CD4-positive, alpha-beta T cell treated with Interleukin-6 for 4 hours (primary cell): ENCODE measurements at places on chromosomes 16 and 17.

GRCh38 chr16:20300312-20301097 lies 26.8 kb downstream of the GP2 start:
- DNase-seq: peak; percentile 2

- no peak for DNase-seq
Observed at GRCh38 chr17:3917391-3917931, 1.2 kb upstream of the P2RX1 start.

GRCh38 chr17:63525190-63525946 lies 2.2 kb downstream of the KCNH6 start:
- DNase-seq: no peak

- DNase-seq: no peak
Observed at GRCh38 chr16:51876934-51877333, 670.0 kb downstream of the TOX3 start.

DNA sequence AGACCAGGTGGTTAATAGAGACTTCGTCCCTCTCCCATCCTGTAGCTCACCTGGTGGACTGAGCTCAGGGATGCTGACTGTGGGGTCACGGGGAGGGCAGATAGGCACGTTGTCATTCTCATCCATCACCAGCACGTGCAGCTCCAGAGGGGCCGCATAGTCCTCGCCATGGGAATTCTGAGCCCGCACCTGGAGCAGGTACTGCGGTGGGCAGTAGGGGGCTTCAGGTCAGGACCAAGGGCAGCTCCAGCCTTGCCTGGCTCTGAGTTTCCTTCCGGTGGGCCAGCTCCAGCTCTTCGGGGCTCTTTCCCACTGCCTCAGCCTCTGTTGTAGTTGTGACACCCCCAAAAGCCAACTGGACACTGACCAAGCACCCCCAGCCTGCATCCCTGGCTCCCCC lies 5.6 kb downstream of the CDH16 start:
- no peak for DNase-seq

DNA sequence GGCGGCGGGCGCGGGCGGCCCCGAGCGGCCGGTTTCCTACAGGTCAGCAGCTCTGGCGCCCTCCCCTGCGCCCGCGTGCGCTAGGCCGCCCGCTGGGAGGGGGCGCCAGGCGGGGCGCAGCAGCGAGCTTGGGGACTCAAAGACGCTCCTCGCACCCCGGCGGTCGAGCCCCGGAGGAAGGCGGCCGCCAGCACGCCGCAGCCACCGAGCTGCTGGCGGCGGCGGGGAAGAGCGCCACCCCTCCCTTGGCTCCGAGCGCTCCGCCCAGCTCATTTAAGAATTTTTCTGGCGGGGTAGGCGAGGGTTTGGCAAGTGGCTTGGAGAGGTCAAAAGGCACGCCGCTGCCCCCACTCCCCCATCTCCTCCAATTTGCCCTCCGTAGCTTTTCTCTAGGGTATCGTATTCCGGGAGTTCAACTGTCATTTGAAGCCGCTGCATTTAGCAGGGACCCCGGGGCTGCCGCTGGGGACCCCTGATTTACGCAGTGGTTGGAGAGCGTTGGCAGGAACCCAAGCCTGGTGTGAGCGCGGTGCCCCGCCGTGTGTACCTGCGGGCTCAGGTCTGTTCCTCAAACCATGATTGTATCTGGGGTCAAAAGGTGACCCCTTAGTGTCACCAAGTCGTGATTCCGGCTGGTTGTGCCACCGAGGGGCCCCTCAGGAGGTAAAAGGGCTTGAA lies 59.5 kb upstream of the GSE1 start:
- peak; percentile 64 for DNase-seq

DNA sequence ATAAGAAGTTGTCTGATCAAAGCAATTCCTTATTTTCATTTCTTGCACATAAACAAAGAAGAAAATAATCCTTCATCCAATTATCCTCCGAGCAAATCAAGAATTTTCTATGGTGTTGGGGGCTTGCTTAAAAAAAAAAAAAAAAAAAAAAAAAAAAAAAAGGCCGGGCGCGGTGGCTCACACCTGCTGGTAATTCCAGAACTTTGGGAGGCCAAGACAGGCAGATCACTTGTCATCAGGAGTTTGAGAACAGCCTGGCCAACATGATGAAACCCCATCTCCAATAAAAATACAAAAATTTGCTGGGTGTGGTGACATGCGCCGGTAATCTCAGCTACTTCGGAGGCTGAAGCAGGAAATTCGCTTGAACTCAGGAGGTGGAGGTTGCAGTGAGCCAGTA lies 19.3 kb downstream of the CNP start:
- no peak for DNase-seq

GRCh38 chr17:78808163-78808562 lies 26.1 kb upstream of the CYTH1 start:
- DNase-seq: no peak

DNA sequence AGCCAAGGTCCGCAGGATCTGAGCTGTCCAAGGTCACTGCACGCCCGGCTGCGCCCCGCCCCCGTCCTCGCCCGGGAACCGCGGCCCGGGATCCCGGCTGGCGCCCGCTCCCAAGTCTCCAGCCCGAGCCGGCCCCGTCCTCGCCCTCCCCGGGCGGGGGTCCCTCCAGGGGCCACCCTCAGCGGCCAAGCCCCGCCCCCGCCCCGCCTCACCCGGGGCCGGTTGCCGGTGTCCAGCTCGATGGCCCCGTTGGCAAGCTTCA lies 216 bp downstream of the VPS9D1 start:
- peak; percentile 21 for DNase-seq

- peak; percentile 46 for DNase-seq
Observed at GRCh38 chr16:49528060-49528865, 154.7 kb downstream of the C16orf78 start.

DNA sequence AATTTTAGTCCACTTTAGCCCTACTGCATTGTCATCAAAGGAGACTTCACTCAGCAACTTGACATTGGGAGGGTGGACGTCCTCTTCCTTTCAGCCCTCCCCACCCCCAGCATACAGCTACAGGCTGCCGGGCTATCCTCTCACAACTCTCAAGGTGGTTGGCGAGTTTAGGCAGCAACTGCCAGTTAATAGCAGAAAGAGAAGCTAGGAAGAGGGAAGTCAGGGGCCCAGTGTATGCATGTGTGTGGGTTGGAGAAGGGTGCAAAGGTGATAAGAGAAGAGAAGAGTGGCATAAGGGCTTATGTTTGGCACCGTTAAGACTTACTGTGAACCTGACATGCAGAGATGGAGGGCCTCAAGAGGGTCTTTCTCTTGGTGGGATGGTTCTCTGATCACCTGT lies 31.8 kb downstream of the CCL4 start:
- DNase-seq: no peak

DNA sequence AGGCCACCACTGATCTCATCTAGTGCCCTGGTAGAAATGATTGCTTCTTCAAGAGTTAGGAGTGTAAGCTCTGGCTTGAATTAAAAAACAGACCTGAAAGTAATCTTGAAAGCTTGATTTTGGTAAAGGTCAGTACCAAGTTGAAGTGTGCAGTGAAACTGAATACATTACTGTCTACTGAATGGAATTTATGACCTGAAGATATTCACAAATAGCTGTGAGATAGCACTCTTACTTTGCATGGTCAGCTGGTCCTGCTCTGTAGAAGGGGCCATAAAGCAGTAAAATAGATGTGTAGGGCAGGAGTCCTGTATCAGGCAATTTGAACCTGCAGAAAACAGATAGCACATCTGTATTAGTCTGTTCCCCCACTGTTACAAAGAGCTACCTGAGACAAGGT lies 78.6 kb downstream of the MYH13 start:
- no peak for DNase-seq
